Activated T-helper 1 cell treated with anti-CD3 and anti-CD28 coated beads, Interleukin-12 subunit alpha, Interleukin-12 subunit beta, Interleukin-2, Interleukin-4 antibody, amounts not matched to agents 30 ng/mL and 10 ng/mL and 1 ng/mL, durations not matched to agents 14 hours and 24 hours and 36 hours (primary cell): ENCODE measurements at places on chromosomes 2 and 18. TPM values are rescaled to one million over a fixed set of nuclear protein-coding genes. Genes with fewer than 3 reads are reported as not detected.

Gene PJVK
- 1.1 and 2.5 TPM in 2 replicates for total RNA-seq

Gene HOXD1
- total RNA-seq = not detected in 2 replicates

Gene GAL3ST2
- total RNA-seq = 0.51 and 0.60 TPM in 2 replicates

Gene RAB17
- total RNA-seq = not detected in 2 replicates

Gene NXPH2
- not detected in 2 replicates for total RNA-seq

Gene EVA1A
- not detected in 2 replicates for total RNA-seq

Gene GAD1
- 4.7 and 5.3 TPM in 2 replicates for total RNA-seq

Gene CGREF1
- 12.9 and 18.0 TPM in 2 replicates for total RNA-seq

Gene AOX1
- total RNA-seq = 0.05 TPM in 1 of 2 replicates, not detected in the other

DNA sequence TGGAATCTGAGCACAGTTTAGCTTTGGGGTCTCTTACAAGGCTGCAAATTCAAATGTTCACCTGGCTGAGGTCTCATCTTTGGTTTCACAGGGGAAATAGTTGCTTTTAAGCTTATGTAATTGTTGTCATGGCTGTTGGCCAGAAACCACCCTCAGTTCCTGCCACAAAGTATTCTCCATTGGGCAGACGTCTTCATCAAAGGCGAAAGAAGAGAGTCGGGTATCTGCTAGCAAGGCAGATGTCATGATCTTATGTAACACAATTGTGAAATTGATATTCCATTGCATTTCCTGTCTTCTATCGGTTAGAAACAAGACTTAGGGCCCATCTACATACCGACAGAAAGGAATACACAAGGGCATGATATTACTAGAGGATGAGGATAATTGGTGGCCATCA lies 816.2 kb downstream of the MBD2 start:
- H3K36me3 ChIP-seq = no peaks in the 10 kb centered on the region
- H3K4me3 ChIP-seq = no peak overlapping the region
- no peak overlapping the region for H3K27ac ChIP-seq
- DNase-seq = no peak
- H3K27me3 ChIP-seq = no peaks in the 10 kb centered on the region

DNA sequence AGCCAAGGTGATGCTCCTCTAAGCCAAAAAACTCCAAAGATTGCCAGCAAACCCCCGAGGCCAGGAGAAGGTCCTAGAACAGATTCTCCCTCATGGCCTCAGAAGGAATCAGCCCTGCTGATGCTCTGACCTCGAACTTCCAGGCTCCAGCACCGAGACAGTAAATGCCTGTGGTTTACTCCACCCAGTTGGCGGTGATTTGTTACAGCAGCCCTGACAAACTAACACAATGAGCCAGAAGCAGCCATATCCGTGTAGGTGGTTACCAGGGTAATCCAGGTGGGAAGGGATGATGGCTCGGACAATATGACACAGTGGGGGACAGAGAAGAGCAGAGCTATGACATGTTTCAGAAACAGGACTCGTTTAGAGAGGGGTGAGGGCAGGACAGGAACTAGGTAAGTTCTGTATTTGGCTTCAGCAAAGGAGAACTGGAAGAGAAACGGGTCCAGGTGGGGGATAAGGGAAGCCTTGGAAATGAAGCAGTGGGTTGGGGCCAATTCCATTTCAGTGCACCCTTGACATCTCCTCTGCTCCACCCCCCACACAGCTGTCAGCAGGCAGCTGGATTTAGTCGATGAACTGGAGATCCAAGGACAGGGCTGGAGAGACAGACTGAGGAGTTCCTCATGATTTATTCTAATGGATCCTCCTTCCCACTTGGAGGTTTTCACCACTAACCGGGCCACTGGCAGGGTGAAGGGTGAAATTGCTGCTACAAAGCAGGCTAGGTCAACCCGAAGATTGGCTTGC lies 179.7 kb upstream of the SH3BP4 start:
- H3K36me3 ChIP-seq = no peaks in the 10 kb centered on the region
- no peak for DNase-seq
- no peaks in the 10 kb centered on the region for H3K27me3 ChIP-seq
- no peaks in the 10 kb centered on the region for H3K4me1 ChIP-seq
- H3K4me3 ChIP-seq = no peak overlapping the region

DNA sequence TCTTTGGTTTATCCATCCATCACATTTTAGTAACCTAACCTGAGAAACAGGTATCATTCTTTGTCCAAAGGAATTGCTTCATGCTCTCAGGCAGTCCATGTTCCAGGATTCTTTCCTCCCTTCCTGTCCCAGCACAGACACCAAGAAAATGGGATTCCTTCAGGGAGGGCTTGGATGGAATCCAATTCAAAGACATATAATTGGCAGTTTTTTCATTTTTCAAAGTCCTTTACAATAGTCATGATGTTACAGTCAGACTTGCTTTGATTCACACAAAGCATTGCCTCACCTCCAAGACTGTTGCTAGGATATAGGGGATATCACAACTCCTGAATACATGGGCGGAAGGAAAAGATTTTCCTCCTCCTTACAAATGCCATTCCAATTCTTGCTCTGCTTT lies 241.4 kb upstream of the ACVR2A start:
- peaks cover 1% of the 10 kb centered on the region for H3K27me3 ChIP-seq
- no peaks in the 10 kb centered on the region for H3K4me1 ChIP-seq
- no peak overlapping the region for H3K27ac ChIP-seq

DNA sequence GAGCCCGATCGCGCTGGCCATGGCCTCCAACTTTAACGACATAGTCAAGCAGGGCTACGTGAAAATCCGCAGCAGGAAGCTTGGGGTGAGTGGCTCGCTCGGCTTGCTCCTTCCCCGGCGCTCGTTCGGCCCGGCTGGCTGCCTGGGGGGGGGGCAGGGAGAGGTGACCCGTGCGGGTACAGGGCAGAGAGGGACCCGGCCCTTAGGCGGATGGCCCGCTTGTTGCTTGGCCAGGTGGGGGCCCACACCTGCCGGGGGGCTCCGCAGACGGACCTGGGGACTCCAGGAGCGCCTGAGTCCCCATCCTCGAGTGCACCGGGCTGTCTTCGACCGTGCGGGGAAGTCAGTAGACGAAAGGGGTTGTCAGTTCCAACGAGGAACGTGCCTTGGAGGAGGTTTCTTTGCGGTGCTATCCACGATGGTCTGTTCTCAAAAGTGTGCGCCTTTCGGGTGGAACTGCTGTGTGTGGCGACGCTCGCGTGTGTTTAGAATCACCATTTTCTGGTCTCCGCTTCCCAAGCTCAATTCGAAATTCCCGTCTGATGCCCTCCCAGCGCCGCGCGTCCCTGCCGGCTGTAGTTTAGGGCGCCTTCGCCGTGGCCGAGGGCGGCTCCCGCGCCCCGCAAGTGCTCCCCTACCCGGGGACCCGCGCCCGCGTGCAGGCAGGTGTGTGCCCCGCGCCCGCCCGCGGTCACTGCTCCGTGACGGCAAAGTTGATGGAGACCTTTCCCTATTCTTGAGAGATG lies 711 bp downstream of the DOK6 start:
- H3K36me3 ChIP-seq = no peaks in the 10 kb centered on the region
- peaks cover 62% of the 10 kb centered on the region for H3K27me3 ChIP-seq
- DNase-seq = no peak
- H3K4me1 ChIP-seq = peaks cover 7% of the 10 kb centered on the region

- H3K27ac ChIP-seq = no peak overlapping the region
- peaks cover 8% of the 10 kb centered on the region for H3K36me3 ChIP-seq
- DNase-seq = no peak
- H3K4me3 ChIP-seq = no peak overlapping the region
These were observed 96.8 kb upstream of the SMAD7 start for GRCh38 chr18:49047540-49047939.

DNA sequence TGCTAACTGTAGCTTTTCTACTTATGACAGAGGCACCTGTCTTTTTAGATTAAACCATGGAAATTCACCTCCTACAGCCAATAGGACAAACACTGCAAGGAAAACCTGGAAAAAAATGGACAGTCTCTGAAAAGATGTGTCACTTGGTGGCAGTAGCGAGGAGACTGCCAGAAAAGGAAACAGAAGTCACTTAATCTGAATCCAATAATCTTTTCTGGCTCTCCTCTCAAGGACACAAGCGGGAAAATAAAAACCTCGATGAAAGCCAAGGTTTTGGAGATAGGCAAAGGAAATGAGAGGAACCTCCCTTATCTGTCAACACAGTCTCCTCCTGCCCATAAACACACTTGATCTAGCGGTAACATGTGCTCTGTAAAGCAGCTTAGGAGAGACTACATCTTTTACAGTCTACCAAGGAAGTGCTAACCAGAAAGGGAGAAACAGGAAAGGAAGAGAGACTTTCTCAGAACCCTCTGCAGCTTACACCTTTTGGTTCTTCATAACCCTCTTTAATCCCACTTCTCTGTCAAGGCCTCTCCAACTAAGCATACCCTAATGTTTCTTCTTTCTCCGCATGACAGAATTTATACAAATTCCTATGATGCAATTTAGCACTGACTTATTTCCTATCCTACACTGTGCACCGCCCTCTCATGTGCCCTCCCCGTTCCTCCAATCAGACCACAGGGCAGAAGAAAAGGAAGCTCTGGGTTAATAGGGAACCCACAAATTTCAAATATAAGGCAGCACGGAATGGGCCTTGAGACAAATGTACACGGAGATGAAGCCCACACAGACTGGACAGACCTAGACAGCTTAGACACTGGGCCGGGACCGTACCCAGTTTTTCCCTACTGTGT lies 52.8 kb downstream of the CLASP1 start:
- no peaks in the 10 kb centered on the region for H3K27me3 ChIP-seq
- H3K27ac ChIP-seq = peak overlapping the region; percentile 61
- peak overlapping the region; percentile 60 for H3K4me3 ChIP-seq
- no peaks in the 10 kb centered on the region for H3K36me3 ChIP-seq
- no peak for DNase-seq

- H3K27ac ChIP-seq = no peak overlapping the region
- H3K4me1 ChIP-seq = peaks cover 73% of the 10 kb centered on the region
- no peak for DNase-seq
- H3K36me3 ChIP-seq = peaks cover 47% of the 10 kb centered on the region
- H3K4me3 ChIP-seq = no peak overlapping the region
- H3K27me3 ChIP-seq = no peaks in the 10 kb centered on the region
These were observed 58.8 kb downstream of the DGKD start for GRCh38 chr2:233413046-233413445.

DNA sequence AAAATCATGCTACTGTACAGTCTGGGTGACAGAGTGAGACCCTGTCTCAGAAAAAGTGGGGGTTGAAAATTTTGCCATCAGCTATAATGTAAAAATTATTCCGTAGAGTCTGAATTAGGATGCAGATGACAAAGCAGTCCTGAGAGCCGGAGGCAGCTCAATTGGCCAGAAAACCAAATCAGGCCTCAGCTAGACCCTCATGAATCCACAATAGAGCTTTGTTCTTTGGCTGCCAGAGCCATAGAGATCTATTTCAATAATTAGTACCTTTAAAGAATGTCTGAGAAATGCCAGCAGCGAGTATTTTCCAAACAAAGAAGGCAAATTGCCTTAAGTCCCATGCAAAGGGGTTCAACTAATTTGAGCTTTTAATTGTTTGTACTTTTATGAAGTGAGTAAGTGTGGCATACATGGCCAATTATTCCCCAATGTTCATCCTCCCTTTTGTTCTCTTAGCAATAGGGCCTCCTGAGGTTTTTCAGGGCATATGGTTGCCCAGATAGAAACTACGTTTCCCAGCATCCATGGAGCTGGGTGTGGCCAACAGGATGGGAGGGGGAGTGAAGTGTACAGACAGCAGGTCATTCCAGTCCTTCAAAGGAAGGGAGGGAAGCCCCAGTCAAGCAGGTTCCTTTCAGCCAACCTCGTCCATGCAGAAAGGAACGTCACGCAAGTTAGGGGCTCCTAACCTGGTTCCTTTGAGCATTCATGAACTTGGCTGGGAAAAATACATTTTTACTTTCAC lies 211.3 kb upstream of the APCDD1 start:
- H3K27ac ChIP-seq = no peak overlapping the region
- H3K36me3 ChIP-seq = no peaks in the 10 kb centered on the region
- no peak for DNase-seq

GRCh38 chr2:64731263-64731643 lies 77.5 kb upstream of the SERTAD2 start:
- peaks cover 40% of the 10 kb centered on the region for H3K36me3 ChIP-seq
- peak overlapping the region; percentile 85 for H3K4me3 ChIP-seq
- DNase-seq = no peak
- peaks cover 76% of the 10 kb centered on the region for H3K4me1 ChIP-seq
- no peaks in the 10 kb centered on the region for H3K27me3 ChIP-seq

DNA sequence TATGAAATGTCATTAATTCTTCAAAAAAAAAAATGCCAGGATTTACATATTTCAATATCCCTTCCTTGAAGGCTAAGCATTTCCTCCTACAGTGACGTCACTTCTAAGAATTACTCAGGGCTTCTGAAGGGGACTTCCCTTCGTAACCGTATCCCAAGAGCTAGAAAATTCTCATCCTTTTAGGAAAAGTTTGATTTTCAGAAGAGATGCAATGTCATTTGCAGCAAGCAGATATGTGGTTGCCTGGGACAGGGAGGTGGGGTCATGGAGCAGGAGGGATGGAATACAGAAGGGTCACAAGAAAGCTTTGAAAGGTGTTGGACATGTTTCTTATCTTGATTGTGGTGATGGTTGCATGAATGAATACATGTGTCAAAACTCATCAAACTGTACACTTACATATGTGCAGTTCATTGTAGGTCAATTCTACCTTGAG lies 97.0 kb upstream of the ATL2 start:
- peaks cover 7% of the 10 kb centered on the region for H3K27me3 ChIP-seq
- H3K36me3 ChIP-seq = peaks cover 3% of the 10 kb centered on the region
- DNase-seq = no peak
- H3K4me3 ChIP-seq = peak overlapping the region; percentile 5
- H3K27ac ChIP-seq = peak overlapping the region; percentile 10

DNA sequence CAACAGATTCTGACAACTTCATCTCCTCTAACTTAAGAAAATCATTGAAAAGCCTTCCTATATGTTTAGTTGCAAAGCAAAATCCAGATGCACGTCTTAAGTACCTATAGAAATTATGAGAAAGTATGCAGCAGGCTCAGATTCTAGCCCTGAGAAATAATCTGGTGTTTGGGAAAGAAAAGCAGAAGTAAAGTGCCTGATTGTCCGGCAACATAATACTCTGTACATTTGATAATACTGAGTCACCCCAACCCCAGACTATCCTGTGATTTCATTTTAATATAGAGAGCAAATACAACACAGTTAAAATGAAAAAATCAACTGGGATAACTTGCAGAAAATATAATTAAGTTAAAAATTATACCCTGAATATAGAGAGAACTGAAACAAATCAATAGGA lies 13.5 kb downstream of the RFX8 start:
- H3K27me3 ChIP-seq = no peaks in the 10 kb centered on the region
- peaks cover 10% of the 10 kb centered on the region for H3K36me3 ChIP-seq
- no peak overlapping the region for H3K27ac ChIP-seq
- DNase-seq = no peak
- peaks cover 9% of the 10 kb centered on the region for H3K4me1 ChIP-seq

GRCh38 chr2:217316743-217317142 lies 456.9 kb upstream of the TNP1 start:
- no peak for DNase-seq
- no peak overlapping the region for H3K4me3 ChIP-seq
- H3K4me1 ChIP-seq = no peaks in the 10 kb centered on the region
- no peaks in the 10 kb centered on the region for H3K36me3 ChIP-seq
- peaks cover 5% of the 10 kb centered on the region for H3K27me3 ChIP-seq
- H3K27ac ChIP-seq = no peak overlapping the region
